ENCODE measurements at places on chromosomes 12 and 14. TPM values are rescaled to one million over a fixed set of nuclear protein-coding genes. Genes with fewer than 3 reads are reported as not detected.

DNA sequence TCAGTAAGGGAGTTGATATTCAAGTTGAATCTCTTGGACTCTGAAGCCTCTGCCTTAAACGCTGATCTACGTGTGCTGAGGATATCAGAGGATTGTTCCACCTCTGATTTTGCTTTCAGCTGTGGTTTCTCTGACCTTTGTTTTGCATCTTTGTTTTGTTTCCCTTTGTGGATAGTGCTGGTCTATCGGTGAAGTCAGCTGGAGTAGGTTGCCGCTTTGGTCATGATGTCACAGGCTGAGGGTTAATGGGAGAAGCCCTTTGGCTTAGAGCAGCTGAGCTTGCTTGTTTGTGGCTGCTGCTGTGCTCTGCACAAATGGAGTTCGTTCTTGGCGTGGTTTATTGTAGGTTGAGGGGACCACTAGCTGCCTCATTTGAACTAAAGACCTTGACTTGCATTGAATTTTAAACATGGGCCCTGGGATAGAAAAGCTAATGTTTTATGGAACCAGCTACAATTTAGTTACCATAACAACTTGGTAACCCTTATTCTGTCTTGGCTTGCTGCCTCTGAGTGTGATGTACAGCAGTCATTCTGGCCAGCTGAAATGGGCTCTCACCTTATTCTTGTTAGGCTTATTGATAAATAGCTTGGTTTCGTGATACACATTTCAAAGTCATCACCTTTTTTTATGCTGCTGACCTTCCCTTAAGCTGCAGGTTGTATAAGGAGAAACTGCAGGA lies 284.5 kb upstream of the E2F7 start:
- H3K4me1 ChIP-seq: peaks cover 20% of the 10 kb centered on the region
- DNase-seq: no peak
- H3K36me3 ChIP-seq: no peaks in the 10 kb centered on the region
- no peak overlapping the region for H3K4me3 ChIP-seq
- no peaks in the 10 kb centered on the region for H3K27me3 ChIP-seq
- peak overlapping the region; percentile 16 for H3K27ac ChIP-seq

DNA sequence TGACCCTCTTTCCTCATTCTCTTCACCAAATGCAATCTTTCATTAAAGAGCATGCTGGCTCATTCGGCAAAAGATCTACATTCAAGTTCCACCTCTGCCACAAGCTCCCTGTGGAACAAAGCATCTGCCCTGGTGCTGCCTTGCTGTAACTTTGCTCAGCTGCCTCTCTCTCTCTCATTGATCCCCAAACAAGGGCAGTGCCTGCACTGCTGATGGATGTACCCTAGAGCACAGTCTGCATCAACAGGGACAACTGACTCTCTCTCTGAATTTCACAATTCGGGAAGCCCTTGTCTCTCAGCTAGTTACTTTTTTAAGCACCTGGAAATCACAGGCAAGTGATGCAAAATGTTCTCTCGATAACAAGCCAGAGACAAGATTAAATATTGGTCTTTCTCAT lies 174.0 kb upstream of the DIO2 start:
- no peak overlapping the region for H3K27ac ChIP-seq
- no peak overlapping the region for H3K4me3 ChIP-seq
- H3K36me3 ChIP-seq: no peaks in the 10 kb centered on the region
- H3K4me1 ChIP-seq: no peaks in the 10 kb centered on the region
- H3K27me3 ChIP-seq: no peaks in the 10 kb centered on the region

- DNase-seq: peak; percentile 43
- H3K27me3 ChIP-seq: no peaks in the 10 kb centered on the region
- no peaks in the 10 kb centered on the region for H3K36me3 ChIP-seq
- peaks cover 26% of the 10 kb centered on the region for H3K4me1 ChIP-seq
These were observed 139.9 kb downstream of the DUSP6 start for GRCh38 chr12:89212339-89212771.

DNA sequence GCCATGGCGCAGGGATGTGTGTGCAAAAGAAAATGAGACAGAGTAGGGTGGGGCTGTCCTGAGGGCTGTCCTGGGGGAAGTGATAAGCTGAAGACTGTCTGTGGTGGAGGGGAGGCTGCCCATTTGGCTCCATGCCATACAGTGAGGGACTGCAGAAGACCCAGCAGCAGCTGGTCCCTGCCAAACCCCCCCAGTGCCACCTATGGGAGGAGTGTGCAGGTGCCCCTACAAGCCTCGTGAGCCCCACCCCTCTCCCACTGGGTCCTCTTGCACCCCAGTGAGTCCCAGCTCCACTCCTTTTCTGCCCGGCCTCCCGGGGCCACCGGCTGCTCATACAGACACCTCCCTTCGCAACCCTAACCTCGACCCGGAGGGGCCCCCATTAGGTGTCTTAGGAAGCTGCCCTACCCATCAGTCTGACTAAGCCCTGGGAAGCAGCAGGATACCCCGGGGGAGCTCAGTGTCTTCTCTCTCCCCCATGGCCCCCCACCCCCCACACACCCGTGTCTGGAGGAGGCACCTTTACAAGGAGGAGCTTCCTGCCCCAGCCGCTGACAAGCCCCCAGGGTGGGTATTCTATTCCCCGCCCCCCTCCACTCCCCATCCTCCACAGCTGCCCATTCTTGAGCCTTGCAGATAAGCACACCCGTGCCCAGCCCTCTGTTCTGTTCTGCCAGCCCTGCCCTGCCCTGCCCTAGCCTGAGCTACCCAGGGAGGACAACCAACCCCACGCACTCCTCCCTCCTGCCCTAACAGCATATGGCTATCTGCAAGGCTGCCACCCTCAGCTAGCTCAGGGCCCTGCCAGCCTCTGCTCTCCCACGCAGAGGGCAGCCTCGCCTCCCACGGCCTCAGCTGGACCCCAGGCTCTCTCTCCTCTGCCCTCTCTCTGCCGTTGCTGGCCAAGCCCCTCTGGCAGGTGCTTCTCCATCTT lies 41.9 kb downstream of the SLC6A12 start:
- H3K36me3 ChIP-seq: no peaks in the 10 kb centered on the region
- H3K27me3 ChIP-seq: no peaks in the 10 kb centered on the region
- DNase-seq: no peak
- H3K27ac ChIP-seq: no peak overlapping the region

DNA sequence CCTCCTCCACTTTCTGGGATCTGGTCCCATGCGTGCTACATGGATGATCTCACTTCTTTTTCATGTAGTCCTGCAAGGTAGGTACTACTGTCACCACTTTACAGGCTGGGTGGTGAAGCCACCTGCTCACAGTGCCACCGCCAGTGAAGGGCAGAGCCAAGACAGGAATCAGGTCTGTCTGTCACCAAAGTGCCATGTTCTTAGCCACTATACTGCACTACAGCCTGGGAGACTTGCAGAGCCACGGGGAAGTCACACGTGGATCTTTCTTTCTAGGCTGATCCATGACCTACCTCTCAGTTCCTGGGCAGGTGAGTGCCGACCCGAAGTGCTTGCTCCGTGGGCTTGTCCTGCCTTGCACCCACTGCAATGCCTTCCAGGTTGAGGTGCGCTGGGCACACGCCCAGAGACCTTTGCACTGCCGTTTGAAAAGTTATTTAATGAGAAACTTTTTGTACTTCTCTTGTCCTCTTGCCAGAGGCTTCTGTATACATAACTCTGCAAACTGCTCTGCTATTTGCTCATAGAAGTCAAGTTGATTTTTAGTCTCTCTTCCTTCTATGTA lies 19.7 kb upstream of the CLMN start:
- no peaks in the 10 kb centered on the region for H3K4me1 ChIP-seq
- no peak for DNase-seq
- H3K4me3 ChIP-seq: no peak overlapping the region
- no peaks in the 10 kb centered on the region for H3K36me3 ChIP-seq

DNA sequence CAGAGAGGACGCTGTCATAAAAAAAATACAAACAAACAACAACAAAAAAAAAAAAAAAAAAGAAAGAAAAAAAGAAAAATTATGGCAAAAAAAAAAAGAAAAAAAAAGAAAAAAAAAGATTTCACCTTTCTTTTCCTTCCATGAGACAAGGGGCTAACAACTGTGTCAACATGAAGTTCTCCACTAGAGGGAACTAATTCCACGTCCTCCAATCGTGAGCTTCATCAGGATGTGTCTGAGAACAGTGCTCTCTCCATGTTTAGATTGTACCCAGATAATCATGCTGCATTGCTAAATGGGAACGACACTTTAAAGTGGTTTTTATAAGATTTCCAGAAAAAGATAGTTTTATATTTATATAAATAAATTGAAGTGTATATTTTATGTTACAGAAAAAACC lies 96.2 kb upstream of the PTPRB start:
- no peaks in the 10 kb centered on the region for H3K36me3 ChIP-seq
- no peaks in the 10 kb centered on the region for H3K27me3 ChIP-seq
- no peak overlapping the region for H3K27ac ChIP-seq
- H3K4me3 ChIP-seq: no peak overlapping the region

DNA sequence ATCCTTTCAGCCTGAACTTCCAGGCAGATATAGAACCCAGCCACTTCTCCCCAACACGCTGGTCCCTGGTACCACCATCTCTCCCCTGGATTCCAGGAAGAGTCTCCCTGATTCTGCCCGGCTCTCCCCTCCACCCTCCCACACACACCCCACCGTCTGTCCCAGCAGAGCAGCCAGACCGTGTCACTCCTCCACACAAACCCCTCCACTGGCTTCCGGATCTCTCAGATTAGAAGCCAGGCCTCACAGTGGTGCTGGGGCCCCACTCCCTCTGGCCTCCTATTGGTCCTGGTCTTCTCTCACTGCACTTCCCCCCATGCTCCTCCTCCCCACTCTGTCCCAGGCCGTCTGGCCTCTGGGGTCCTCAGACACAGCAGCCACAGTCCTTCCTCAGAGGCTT lies 52.4 kb upstream of the CDKN3 start:
- no peak for DNase-seq
- H3K4me3 ChIP-seq: no peak overlapping the region
- no peaks in the 10 kb centered on the region for H3K4me1 ChIP-seq
- H3K27ac ChIP-seq: no peak overlapping the region
- H3K27me3 ChIP-seq: no peaks in the 10 kb centered on the region

Gene SYNDIG1L
- total RNA-seq: not detected

Gene C12orf42
- not detected for total RNA-seq

All from heart right ventricle (tissue), 16 donors.